ENCODE measurements at places on chromosomes 4 and X. TPM values are rescaled to one million over a fixed set of nuclear protein-coding genes. Genes with fewer than 3 reads are reported as not detected.
A peak's percentile ranks its signal among the peaks of the same experiment; 100 is the strongest.

DNA sequence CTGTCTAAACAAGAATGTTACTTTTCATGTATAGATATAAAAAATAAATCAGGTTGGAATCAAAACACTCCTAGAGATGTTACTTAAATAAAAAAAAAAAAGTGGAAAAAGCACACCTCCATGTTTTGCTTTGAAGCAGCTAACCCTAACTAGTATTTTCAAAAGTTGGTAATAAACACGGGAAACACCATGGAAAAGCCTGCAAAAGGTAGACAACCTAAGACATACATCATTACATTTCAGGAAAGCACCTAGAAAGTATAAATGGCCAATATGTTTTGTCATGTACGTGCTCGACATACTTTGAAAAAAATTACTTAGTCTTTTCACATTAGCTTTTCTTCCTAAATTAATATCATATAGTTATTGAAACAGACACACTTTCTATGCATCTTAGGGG is 130.1 kb upstream of the SH3RF1 start:
- H3K4me3 ChIP-seq = no peak overlapping the region
- H3K27ac ChIP-seq = no peak overlapping the region
- no peak for DNase-seq
- H3K36me3 ChIP-seq = no peaks in the 10 kb centered on the region
- no peaks in the 10 kb centered on the region for H3K4me1 ChIP-seq

ZBTB49 gene
- total RNA-seq = 9.4 TPM

GRCh38 chr4:4575284-4576211 is 33.7 kb upstream of the STX18 start:
- peak overlapping the region; percentile 91 for H3K4me3 ChIP-seq
- H3K36me3 ChIP-seq = no peaks in the 10 kb centered on the region
- DNase-seq = no peak

GRCh38 chr4:1207603-1208265 is 35.4 kb upstream of the SPON2 start:
- H3K4me1 ChIP-seq = peaks cover 3% of the 10 kb centered on the region
- no peaks in the 10 kb centered on the region for H3K36me3 ChIP-seq
- no peaks in the 10 kb centered on the region for H3K27me3 ChIP-seq
- H3K27ac ChIP-seq = no peak overlapping the region
- H3K4me3 ChIP-seq = no peak overlapping the region
- peak; percentile 49 for DNase-seq

DNA sequence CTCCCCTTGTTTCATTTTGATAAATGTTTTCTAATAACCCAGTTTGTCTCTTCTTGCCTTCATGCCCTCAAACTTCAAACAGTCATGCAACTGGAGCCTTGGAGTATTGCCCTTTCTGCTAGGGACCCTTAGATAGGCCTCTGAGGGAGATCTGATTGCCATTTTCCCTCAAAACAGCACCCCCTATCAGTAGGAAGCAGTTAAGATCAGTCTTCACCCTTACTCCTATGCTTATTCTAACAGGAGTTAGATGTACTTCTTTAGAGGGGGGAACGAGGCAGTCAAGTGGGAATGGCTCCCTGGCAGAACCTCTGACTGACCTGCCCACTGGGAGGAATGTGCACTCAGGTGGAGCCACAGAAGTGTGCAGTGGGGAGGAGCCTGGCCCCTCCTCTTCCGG is 74.1 kb downstream of the FAM47A start:
- H3K4me3 ChIP-seq = no peak overlapping the region
- no peaks in the 10 kb centered on the region for H3K4me1 ChIP-seq
- peaks cover 9% of the 10 kb centered on the region for H3K27me3 ChIP-seq
- DNase-seq = no peak
- H3K36me3 ChIP-seq = no peaks in the 10 kb centered on the region

DNA sequence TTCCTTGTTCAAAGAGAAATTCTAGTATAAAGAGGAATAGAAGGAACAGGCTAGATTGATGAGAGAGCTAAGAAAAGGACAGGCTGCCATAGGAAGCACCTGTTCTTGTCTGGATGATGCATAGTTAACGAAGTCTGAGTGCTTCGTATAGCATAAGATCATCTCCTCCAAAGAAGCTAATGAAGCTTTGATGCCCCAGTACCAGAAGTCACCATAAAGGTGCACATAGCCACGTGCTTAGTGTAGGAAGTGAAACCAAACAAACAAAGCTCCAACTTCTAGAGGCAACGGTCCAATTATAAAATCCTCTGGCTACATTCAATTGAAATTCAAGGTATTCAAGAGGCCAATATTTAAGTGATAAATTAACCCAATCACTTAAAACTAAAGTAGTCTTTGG is 31.0 kb downstream of the AFAP1 start:
- H3K27ac ChIP-seq = no peak overlapping the region
- no peaks in the 10 kb centered on the region for H3K36me3 ChIP-seq
- no peaks in the 10 kb centered on the region for H3K27me3 ChIP-seq
- H3K4me1 ChIP-seq = no peaks in the 10 kb centered on the region

SEC24B gene
- 51.2 TPM for total RNA-seq

UGT2A1 gene
- total RNA-seq = not detected

GRCh38 chr4:3415471-3416141 is 26.2 kb upstream of the HGFAC start:
- H3K27me3 ChIP-seq = no peaks in the 10 kb centered on the region
- no peak overlapping the region for H3K27ac ChIP-seq
- H3K4me1 ChIP-seq = no peaks in the 10 kb centered on the region
- no peak for DNase-seq
- no peak overlapping the region for H3K4me3 ChIP-seq

DNA sequence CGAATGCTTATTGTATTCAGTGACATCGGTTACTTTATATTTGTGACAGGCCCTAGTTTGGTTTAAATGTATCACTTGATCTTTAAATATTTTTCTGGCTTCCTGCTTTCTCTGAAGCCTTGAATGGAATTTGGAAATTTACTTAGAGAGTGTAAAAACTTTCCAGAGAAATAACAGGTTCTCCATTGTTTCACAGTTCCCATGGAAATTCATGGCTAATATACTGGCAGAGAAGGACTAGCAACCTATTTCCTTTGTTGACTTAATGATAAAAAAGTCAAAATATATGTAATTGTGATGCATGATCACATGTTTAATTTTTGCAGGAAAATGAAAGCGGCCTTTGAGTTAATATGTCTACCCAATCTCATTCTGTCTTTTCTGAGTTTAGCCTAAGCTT is 13.2 kb downstream of the NEIL3 start:
- no peaks in the 10 kb centered on the region for H3K36me3 ChIP-seq
- no peak overlapping the region for H3K4me3 ChIP-seq
- no peaks in the 10 kb centered on the region for H3K27me3 ChIP-seq
- DNase-seq = no peak
- no peak overlapping the region for H3K27ac ChIP-seq

RHOXF2 gene
- not detected for total RNA-seq

PABPC5 gene
- 2.0 TPM for total RNA-seq

UNC5C gene
- total RNA-seq = 6.2 TPM

DNA sequence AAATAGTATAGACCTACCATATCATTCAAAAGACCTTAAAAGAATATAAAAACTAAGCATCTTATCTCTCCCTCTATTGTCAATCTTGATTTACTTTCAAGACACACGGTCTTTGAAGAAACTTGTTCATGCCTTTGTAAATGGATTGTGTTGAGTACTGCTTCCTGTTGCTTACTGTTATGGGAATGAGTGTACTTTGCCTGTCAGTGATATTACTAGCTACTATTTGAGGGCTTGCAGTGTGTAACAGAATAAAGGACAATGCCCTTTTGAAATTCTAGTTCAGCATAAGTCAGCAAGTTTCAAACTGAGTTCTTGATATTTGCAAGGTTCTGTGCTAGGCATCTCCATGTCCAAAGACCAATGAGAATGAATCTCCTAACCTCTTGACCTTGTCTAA is 36.0 kb downstream of the CDKL5 start:
- H3K27ac ChIP-seq = no peak overlapping the region
- H3K36me3 ChIP-seq = no peaks in the 10 kb centered on the region
- no peaks in the 10 kb centered on the region for H3K4me1 ChIP-seq
- DNase-seq = no peak
- no peak overlapping the region for H3K4me3 ChIP-seq

- no peak overlapping the region for H3K27ac ChIP-seq
- no peak for DNase-seq
- H3K4me1 ChIP-seq = no peaks in the 10 kb centered on the region
These were observed 201.8 kb upstream of the VCX start for GRCh38 chrX:7641141-7641540.

DNA sequence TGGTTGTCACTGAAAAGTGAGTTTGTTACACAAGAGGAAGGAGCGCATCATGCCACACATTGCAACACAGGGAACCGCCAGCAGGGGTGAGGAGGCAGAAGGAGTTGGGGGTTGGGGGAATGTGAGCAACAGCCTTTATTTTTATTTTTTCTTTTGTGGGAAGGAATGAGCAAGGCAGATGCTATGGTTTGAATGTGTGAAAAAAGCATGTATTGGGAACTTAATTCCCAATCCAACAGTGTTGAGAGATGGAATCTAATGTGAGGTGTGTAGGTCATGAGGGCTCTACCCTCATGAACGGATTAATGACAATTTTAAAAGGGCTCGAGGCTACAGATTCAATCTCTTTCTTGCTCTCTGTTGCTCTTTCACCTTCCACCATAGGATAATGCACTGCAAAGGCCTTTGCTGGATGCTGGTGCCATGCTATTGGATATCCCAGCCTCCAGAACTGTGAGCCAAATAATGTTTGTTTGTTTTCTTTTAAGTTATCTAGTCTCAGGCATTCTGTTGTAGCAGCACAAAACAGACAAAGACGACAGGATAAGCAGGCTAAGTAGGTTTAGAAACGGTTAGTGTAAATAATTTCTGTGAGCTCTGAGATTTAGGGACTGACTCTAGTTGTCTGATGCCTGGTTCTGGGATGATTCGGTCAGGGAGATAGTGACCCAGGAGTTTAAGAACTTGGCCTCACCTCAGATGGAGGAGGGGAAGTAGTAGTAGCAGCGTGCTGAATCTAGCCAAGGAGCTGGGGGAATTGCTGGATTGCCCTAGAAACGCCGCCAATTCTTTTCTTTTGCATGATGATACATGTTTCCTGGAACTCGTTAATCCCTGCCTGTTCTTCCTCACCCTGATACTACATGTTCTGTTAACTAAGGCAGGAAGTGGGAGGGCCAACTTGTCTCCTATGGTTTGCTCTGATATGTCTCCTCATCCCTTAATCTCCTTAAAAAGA is 156.6 kb upstream of the CTSO start:
- no peak overlapping the region for H3K4me3 ChIP-seq
- H3K27ac ChIP-seq = no peak overlapping the region
- H3K36me3 ChIP-seq = no peaks in the 10 kb centered on the region
- no peaks in the 10 kb centered on the region for H3K27me3 ChIP-seq

DNA sequence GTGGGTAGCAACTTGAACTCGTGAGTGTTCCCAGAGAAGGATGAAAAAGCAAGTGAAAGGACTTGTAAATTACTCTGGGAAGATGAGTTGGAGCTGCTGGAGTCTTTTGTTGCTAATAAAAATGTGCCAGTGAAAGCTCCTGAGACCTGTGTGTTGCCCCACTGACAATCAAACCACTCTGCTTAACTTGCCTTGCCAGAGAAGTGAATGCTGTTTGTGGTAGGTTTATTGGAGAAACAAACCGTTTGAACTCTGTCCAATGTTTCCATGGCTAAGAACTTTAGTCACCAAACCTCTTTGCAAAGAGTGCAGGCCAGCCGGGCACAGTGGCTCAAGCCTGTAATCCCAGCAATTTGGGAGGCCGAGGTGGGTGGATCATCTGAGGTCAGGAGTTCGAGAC is 586.9 kb downstream of the PCDH7 start:
- H3K27ac ChIP-seq = no peak overlapping the region
- H3K4me1 ChIP-seq = no peaks in the 10 kb centered on the region
- H3K27me3 ChIP-seq = no peaks in the 10 kb centered on the region

DNA sequence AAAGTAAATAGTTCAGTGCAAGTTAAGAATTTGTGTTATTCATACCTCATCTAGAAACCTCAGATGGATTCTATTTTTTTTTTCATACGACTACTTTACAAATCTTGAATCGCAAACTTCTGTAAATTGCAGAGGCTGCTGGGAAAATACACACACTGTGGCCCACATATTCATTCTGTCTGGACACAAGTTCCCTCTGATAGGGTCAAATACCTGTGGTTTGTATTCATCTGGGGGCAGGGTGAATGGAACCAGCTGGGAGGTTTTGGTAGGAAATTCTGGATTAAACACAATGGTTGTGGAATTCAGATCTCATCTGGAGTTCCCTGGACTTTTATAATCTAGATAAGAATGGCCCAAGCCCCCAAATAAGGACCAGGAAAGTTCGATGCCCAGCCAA is 56.2 kb downstream of the SPATA18 start:
- H3K4me3 ChIP-seq = no peak overlapping the region
- no peaks in the 10 kb centered on the region for H3K4me1 ChIP-seq
- H3K27ac ChIP-seq = no peak overlapping the region
- no peaks in the 10 kb centered on the region for H3K36me3 ChIP-seq

DNA sequence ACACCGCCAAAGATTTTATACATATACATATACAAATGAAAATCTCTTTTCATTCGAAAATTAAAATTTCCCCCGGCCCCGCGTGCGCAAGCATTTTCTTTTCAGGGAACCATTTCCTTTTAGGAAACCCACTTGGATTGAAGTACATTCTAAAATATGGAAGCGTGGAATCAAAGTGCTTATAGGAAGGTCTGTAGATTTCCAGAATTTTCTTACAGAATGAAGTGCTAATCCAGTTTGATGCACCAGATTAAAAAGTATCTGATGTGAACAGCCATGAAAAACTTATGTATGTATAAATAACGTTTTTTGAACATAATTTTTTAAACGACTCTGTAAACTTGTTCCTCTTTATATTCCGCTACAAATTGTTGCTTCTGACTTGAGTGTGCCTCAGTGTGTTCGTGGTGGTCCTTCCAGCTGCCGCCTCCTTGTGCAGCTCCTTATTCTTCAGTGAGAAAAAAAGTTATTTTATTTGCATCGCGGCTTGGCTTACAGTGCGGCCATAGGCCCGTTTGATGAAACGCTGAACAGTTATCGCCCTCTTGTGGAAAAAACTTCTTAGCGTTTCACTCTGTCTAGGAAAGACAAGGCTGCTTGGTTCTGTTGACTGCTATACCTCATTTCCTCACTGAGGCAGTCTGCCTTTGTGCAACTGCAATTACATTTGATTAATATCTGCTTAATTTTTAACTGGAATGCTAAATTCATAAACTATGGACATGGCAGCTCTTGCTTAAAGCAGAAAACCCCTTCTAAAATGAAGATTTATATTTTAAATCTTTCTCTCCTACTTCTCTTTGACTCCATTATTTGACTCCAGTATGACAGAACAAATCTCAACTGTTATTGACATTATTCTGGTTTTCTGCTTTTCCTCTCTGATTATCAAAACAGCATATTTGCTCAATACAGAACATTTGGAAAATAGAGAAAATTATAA is 4.7 kb upstream of the NKX6-1 start:
- no peak overlapping the region for H3K4me3 ChIP-seq
- no peak overlapping the region for H3K27ac ChIP-seq
- no peak for DNase-seq

DNA sequence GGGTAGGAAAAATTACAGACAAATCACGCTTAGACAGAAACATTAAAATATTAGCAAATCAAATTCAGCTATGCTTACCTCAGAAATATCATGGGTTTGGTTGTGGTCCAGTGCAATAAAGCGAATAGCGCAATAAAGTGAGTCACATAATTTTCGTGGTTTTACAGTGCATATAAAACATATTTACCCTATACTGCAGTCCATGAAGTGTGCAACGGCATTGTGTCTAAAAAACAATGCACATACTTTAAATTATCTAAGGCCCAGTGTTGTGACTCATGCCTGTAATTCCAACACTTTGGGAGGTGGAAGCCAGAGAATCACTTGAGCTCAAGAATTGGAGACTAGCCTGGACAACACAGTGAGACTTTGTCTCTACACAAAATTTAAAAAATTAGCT is 195.7 kb upstream of the IL1RAPL1 start:
- no peaks in the 10 kb centered on the region for H3K36me3 ChIP-seq
- DNase-seq = no peak

All from breast epithelium (tissue), 4 donors.